ENCODE measurements at places on chromosomes 1 and 21. TPM values are rescaled to one million over a fixed set of nuclear protein-coding genes. Genes with fewer than 3 reads are reported as not detected.

CFAP45 gene
- total RNA-seq, result not detected

DNA sequence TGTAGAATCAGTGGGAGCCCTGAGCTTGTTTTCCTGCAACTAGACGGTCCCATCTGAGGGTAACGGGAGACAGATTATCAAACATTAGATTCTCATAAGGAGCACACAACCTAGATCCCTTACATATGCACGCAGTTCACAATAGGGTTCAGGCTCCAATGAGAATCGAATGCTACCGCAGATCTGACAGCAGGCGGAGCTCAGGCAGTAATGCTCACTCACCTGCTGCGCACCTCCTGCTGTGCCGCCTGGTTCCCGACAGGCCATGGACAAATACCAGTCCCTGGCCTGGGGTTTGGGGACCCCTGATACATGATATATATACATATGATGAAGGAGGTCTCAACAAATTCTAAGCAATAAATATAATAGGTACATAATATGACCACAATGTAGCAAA lies 19.7 kb upstream of the SMIM12 start:
- DNase-seq, result no peak

DNA sequence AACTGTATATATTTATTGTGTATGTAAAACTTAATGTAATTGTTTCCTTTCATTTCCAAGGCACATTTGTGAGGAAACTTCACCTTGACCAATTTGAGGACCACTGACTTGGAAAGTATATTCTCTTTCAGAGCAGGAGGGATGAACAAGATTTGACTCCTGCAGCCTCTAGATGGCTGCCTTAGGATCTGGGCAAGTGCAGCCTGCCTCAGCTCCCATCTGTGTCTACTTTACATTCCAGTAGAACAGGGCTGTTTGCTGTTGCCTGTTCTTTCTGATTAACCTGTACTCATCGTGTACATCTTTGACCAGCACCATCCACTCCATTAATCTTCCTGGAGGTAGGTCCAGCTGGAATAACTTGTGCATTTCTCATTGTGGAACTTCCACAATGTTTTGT lies 312.8 kb downstream of the HLX start:
- DNase-seq, result no peak

DNA sequence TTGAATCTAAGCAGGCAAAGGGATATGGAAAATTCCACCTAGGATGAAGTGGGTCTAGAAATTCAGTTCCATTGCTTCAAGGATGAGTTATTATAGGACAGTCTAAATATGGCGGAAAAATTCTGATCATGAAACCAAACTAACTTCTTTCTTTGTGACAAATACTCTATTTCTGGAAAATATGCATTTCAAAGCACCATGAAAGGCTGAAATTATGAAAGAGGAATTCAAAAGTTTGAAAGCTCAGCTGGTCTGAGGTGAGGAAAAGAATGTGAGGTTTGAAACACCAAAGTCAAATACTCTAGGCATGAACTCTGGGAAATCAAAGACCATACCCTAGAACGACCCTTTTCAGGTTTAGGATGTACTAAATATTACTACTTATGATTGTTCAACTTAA lies 36.4 kb upstream of the COL11A1 start:
- DNase-seq, result no peak

DNA sequence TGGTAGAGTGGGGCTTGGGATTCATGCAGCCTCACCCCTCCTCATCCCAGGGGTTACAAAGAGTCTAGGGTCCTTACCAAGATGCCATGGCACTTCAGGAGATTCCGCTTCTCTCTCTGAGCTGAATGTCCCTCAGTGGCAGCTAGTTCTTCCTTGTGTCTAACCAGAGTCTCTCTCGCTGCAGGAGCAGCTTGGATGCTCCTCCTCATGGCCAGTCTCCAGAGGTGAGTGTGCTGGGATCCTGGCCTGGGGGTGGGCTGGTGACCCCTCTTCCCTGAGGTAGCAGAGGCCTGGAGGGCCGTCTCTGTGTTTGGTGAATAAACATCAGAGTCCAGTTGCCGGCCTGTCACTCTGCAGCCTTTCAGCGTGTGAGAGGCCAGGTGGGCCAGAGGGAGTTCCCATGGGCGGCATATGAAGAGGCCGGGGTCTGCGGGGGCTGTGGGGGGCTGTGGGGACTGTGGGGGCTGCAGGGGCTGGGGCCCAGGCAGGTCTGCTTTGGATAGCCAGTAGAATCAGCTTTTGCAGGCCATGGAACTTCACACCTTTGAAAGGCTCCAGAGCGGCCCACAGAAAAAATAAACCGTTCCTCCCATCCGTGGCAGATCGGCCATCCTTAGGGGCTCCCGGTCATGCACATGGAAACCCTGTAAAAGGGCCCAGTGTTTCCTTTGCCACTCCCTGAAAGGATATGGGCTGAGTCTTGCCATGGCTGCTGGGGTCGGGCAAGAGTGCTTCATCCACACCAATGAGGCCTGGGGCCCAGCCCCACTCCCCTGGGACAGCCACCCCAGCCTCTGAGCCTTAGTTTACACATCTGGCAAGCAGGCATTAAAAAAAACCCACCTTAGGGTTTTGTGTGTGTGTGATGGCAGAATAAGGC lies 256.4 kb downstream of the FOXD2 start:
- DNase-seq, result peak; percentile 27

DNA sequence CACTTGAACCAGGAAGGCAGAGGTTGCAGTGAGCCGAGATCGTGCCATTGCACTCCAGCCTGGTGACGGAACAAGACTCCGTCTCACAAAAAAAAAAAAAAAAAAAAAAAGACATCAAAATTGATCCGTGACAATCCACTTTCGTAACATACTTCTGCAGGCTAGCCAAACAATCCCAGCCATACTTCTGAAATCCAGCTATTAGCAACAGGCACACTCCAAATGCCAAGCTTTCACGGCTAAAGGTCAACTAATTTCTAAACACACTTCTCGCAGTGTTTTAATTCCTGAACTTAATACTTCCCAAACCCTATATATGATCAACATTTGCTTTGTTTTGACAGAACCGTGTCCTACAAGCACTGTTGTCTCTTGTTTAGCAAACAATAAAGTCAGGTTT lies 411.3 kb upstream of the RUNX1 start:
- no peak for DNase-seq

GRCh38 chr1:227795732-227796131 lies 19.7 kb upstream of the PRSS38 start:
- DNase-seq, result no peak

DNA sequence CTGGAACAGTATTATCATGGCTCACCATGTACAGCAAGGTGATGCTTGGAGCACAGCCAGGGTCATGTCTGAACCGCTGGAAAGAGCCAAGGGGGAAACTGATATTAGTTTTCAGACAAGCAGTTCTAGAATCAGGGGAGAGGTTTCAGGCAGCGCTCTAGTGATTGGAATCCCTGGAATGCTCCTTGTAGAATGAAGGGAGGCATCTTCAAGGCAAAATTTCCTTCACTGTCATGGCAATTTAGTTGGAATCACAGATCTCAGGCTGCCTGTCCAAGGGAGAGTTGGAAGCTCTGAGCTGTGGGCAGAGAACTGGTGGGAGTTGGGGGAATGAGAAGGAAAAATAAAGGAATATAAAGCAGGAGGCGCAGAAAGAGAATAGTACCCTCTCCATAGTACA lies 737.1 kb downstream of the PTPRU start:
- peak; percentile 39 for DNase-seq

- no peak for DNase-seq
These were observed 27.3 kb downstream of the LY9 start for GRCh38 chr1:160823296-160823695.

GRCh38 chr1:161287482-161288054 lies 22.2 kb downstream of the MPZ start:
- DNase-seq, result no peak

DNA sequence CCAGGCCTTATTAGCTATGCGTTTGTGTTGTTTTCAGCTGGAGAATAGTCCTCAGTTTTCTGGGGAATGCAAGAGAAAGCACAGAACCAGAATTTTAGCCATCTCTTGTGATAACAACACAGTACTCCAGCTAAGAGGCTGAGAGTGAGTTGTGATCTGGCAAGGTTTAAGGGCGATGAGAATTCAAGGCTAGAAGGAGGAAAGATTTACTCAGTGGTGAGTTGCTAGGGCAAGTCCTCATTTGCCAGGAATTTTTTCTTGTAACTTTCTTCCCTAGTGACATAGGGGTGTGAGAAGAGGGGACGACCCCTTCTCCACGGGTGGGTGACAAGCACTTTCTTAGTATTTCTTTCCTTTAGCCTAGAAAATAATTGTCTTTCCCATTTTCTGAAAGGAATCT lies 53.2 kb downstream of the HHAT start:
- no peak for DNase-seq

DNA sequence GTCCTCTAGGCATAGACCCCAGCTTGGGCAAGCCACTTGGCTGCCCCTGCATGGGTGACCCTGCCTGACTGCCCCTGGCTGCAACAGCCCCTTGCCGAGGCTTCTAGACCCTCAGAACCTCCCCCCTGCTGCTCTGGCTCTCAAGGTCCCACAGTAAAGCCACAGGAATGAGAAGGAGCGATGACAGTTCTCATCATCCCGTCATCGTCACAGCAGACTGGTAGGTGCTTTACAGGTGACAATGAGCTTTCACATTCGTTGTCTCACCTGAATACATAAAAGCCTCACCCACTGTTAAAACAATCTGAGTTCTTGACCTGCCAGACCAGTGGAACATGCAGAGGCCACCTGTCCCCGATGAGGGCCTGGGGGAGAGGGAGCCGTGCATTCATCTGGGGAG lies 36.0 kb upstream of the GPR157 start:
- no peak for DNase-seq

- DNase-seq, result no peak
These were observed 110.4 kb downstream of the TNFSF18 start for GRCh38 chr1:172940174-172940855.
